ENCODE measurements at places on chromosomes 2 and 18.

GRCh38 chr2:241514986-241515737 lies 6.8 kb upstream of the STK25 start:
- DNase-seq, result no peak

GRCh38 chr2:58137856-58138255 lies 91.2 kb downstream of the VRK2 start:
- DNase-seq, result no peak

GRCh38 chr18:54117853-54118773 lies 106.4 kb downstream of the MBD2 start:
- DNase-seq, result no peak

- no peak for DNase-seq
These were observed 36.1 kb downstream of the PSTPIP2 start for GRCh38 chr18:46035696-46036680.

DNA sequence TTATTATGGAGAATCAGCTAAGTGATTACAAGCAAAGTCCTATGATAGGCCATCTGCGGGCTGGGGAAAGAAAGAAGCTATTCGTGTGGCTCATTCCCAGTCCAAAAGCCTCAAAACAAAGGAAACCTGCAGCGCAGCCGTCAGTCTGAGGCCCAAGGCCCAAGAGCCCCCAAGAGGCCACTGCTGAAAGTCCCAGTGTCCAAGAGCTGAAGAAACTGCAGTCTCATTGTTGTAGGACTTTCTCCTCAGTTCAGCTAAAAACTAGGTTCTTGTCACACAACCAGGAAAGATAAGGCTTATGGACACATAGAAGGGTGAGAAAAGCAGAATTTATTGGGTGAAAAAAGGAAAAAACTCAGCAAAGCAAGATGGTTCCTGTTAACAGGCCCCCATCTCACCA lies 143.2 kb downstream of the RHBDD1 start:
- DNase-seq, result no peak

DNA sequence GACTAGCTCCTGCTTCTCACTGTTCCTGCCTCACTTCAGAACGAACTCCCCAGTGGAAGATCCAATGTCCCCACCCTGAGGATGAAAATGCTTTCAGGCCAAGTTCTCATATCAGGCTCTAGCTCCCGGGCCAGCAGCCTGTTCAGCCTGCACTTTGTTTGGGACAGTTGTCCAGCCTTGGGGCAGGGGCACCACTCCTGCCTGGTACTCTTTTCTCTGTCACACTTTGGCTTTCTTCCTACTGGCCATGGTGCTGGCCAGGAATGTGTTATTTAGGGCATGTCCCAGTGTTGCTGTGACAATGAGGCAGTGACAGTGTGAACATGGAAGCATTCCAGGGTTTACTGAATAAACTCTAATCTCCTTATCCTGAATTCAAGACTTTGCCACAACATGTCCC lies 154.1 kb downstream of the GALNT14 start:
- no peak for DNase-seq

DNA sequence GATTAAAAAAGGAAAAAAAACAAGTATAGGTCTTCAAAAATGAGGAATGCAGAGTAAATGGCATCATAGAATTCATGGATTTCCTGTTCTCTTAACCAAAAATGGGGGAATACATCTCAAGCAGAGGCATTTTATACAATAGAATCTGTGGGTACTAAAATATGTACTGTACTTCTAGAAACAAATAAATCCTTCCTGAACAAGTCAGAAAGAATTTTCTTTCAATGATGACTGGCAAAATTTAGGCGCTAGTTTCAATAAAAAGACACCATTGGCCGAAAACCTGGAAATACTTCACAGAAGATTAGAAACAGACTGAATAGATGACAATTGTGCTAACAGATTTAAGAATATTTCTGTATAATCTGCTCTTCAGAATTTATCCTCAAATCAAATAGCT lies 15.1 kb downstream of the TRAK2 start:
- DNase-seq, result no peak

DNA sequence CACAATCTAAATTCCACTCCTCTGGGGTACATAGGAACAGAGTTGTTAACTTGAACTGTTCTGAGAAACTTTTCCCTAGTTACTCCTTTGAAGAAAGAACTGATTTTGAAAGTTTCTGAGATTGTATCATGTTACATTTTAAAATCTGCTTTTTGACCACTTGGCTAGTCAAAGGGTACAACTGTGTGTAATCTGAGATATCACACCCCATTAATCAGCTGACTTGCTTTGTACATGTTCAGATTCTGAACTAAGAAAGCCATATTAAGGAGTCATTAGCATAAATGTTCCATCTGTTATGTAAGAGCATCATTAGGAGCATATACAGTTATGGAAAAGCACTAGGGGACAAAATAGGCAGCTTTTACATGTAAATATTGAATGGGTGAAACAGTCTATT lies 3.8 kb upstream of the WDR35 start:
- DNase-seq, result no peak

GRCh38 chr2:8211384-8211783 lies 470.5 kb upstream of the ID2 start:
- DNase-seq, result no peak

DNA sequence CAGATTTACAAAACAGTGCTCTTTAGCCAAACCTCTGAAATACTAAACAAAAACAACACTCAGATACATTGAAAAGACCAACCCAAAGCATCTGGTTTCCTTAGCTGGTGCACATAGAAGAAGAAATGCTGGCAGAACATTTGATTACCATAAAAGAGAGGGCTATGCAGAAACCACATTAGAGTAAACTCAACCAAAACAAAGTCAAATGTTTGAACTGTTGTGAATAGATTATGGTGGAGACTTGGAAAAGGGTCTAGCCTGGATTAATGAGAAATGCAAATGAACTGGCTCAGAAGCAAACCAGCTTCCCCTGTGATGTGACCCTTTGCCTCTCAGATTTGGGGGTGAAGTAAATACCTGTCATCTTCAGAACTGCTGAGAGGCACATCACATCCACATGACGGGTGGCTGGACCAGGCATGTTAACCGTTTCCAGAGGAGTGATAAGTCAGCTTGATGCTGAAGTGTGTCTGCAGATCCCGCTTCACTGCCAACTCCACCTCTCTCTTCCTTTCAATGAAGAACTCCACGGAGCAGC lies 153.0 kb downstream of the NRP2 start:
- DNase-seq, result no peak

GRCh38 chr2:38586931-38587330 lies 15.8 kb downstream of the HNRNPLL start:
- DNase-seq, result no peak

GRCh38 chr2:62184512-62185230 lies 11.2 kb upstream of the B3GNT2 start:
- no peak for DNase-seq
